ENCODE measurements at places on chromosomes 13 and 19.

GRCh38 chr13:40384976-40385857 lies 281.2 kb downstream of the FOXO1 start:
- no peak for DNase-seq

DNA sequence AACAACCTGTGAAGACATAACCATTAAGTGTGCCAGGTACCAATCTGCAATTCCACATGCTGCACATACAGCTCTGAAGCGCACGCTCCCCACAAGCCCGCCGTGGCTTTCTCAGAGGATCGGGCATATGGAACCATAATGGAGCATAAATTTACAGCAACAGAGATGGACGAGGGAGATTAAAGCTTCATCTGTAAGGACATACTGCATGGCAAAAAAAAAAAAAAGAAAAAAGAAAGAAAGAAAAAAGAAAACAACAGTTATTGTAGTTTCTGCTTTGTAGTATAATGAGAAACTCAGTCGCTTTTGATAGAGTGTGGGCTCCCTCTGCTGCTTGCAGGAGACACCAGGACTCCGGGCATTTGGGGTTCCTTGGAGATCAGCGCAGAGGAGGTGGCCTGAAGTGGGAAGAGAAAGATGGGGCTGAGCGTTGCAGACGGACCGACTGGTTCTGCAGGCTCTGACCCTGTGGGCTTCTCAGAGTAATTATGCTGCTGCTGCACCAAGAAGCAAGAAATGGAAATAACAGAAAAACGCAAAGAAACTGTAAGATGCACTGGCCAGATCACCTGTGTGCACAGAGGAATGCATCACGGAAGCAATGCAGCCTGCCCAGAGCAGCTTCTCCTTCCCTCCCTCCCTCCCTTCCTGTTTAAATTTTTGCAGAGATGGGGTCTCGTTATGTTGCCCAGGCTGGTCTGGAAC lies 10.8 kb upstream of the PDCD5 start:
- no peak for DNase-seq

DNA sequence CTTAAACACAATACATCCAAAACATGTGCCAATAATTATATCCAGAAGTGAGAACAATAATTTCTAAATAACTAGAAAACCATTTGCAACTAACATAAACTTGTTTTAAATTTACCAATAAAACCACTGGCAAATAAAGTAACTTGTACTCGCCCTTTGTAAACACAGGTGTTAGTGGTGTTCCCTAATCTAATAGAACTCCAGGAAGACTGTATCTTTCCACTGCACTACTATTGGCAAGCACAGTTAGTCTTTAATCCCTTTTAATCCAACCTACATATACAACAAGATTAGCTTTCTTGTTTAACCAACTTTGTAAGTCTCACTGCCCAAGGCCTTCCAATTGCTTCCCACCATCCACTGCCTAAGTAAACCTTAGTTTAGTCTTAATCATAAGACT lies 79.5 kb downstream of the PCDH9 start:
- no peak for DNase-seq

- DNase-seq: no peak
Measured at GRCh38 chr13:39982745-39983144, 327.3 kb downstream of the COG6 start.

- no peak for DNase-seq
Measured at GRCh38 chr13:114148521-114148855, 16.1 kb upstream of the RASA3 start.

GRCh38 chr13:24709186-24709913 lies 29.1 kb downstream of the ATP12A start:
- DNase-seq: no peak

DNA sequence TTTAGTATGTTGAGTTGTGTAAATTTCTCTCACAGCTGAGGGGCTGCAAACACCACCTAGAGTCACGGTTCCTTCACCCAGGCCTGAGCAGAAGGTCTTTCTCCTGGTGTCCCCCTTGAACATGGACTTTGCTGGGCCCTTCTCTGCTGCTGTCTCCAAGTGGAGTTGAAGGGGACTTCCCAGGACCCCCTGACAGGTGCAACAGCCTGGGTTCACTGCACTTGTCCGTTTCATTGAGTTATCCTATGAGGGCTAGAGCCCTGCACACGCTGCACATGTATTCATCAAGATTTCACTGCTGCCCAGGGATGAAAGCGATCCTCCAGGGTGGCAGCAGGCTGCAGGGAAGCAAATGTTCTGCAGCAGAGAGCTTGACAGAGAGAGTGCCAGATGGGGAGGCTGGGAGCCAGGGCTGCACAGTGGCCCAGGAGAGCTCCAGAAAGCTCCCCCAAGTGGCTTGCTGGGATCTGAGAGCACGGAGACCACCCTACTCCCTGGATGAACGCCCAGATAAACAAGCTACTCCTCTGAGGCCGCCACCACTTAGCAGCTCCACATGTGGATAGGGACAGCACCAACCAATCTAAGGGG lies 10.3 kb downstream of the TMEM272 start:
- no peak for DNase-seq

DNA sequence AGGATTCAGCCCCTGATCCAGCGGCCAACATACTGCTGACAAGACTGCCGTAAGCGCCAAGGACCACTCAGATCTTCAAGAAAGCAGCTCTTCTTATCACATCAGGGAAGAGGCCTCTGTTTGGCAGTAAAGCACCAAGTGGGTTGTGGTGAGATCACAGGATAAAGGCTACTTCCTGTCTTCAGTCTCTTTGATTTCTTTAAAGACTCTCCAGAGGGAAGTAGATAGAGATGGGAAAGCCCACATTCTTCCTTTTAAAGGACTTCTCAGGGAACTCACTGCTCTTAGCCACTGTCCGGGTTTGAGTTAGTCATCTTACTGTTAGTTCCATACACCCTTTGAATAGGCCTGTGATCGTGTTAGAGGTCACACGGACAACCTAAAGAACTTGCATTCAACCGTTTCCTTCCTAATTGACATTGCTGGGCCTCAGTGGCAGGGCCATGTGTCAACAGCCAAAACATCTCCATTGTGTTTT lies 47.2 kb upstream of the POMP start:
- DNase-seq: no peak

Measured in esophagus squamous epithelium (tissue), 5 donors.